ENCODE measurements at places on chromosomes 16 and 17. TPM values are rescaled to one million over a fixed set of nuclear protein-coding genes. Genes with fewer than 3 reads are reported as not detected.

Gene RNF43
- 1.2 TPM for total RNA-seq

Gene ATP2C2
- not detected for total RNA-seq

Gene AGRP
- total RNA-seq, result not detected

Gene HIC1
- total RNA-seq, result 4.9 TPM

Gene SHBG
- total RNA-seq, result not detected

DNA sequence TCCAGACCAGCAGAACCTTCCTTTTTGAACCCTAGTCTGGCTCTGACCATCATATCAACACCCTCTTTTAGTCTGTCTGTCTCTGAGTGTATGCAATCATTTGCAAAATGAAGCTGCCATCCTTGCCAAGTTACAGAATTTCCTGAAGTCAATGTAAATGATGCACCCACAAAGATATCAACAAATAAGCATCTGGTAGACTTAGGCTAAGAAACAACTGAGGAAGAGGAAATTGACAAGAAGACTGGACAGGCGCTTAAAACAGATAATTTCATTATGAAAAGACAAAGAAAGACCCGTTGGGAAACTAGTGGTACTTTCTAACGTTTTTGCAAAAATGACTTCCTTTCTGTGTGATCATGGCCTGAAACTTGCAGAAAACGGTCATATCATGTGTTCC lies 24.7 kb upstream of the CIITA start:
- peaks cover 6% of the 10 kb centered on the region for H3K4me1 ChIP-seq
- no peak overlapping the region for H3K27ac ChIP-seq
- no peaks in the 10 kb centered on the region for H3K27me3 ChIP-seq
- H3K36me3 ChIP-seq, result no peaks in the 10 kb centered on the region

DNA sequence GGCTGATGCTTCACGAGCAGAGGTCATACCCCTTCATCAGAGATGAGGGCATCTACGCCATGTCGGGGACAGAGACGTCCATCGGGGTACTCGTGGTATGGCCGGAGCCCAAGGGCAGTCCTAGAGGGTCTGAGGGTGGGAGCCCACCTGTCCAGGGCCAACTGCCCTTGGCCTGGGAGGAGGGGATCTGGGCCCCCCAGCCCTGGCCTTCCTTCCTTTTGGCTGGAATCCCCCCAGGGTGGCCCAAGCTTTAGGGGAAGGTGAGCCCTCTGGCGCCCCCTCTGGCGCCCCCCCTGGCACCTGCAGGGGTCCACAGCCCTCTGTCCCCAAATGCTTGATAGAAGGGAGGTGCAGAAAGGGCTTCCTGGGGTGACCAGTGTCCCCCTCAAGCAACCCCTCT lies 69.3 kb downstream of the SCNN1B start:
- no peaks in the 10 kb centered on the region for H3K27me3 ChIP-seq
- H3K4me1 ChIP-seq, result no peaks in the 10 kb centered on the region
- no peak overlapping the region for H3K27ac ChIP-seq
- DNase-seq, result no peak

All from CD4-positive, alpha-beta memory T cell (primary cell).